Activated CD4-positive, alpha-beta memory T cell treated with anti-CD3 and anti-CD28 coated beads, Interleukin-2, amount 10 ng/mL, durations not matched to agents 7 days and 5 days (primary cell): ENCODE measurements at places on chromosomes 5 and 9. TPM values are rescaled to one million over a fixed set of nuclear protein-coding genes. Genes with fewer than 3 reads are reported as not detected.
A peak's percentile ranks its signal among the peaks of the same experiment; 100 is the strongest.

HMCN2 gene
- total RNA-seq = not detected

PCDHGC5 gene
- total RNA-seq = not detected

AHRR gene
- total RNA-seq = 23.6 TPM

C9orf153 gene
- not detected for total RNA-seq

CDH10 gene
- total RNA-seq = not detected

- DNase-seq = no peak
Measured at GRCh38 chr9:95134457-95134881, 183.0 kb downstream of the FANCC start.

GRCh38 chr5:97531549-97531948 lies 348.5 kb upstream of the RIOK2 start:
- DNase-seq = no peak

GRCh38 chr9:124741662-124742061 lies 29.4 kb downstream of the NR6A1 start:
- no peak for DNase-seq

- no peak for DNase-seq
Measured at GRCh38 chr9:87062746-87063145, 115.4 kb upstream of the GAS1 start.

DNA sequence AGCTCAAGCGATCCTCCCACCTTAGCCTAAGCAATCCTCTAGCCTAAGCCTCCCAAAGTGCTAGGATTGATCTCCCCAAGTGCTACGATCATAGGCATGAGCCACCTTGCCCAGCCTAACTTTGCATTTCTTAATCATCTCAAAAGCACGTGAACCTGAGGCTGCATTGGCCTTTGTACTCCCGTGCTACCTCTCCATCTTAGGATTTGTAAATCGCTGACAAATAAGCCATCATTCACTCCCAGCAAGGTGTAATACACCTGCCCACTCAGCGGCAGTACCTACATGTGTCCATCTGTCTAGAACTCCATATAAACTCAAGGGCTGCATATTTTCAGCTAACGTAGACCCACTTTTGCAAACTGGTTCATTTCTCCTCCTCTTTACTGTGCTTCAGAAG lies 2.8 kb downstream of the ANKH start:
- no peak for DNase-seq

DNA sequence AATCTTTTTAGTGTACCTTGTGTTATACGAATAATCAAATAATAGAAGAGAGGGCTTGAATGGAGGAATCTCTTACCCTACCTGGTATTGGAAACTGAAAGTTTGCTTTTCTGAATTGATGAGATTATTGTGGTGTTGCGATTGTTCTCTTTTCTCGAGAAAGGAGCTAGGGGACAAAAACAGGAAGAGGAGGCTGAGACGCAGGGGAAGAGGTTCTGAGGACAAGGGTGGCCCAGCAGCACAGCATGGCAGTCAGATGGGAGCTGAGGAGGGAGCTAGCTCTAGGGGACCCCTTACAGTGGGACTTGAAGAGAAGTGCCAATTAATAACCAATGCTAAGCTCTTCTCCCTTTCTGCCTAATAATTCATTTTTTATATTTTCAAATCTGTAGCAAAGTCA lies 183.3 kb upstream of the DMAC1 start:
- DNase-seq = no peak

DNA sequence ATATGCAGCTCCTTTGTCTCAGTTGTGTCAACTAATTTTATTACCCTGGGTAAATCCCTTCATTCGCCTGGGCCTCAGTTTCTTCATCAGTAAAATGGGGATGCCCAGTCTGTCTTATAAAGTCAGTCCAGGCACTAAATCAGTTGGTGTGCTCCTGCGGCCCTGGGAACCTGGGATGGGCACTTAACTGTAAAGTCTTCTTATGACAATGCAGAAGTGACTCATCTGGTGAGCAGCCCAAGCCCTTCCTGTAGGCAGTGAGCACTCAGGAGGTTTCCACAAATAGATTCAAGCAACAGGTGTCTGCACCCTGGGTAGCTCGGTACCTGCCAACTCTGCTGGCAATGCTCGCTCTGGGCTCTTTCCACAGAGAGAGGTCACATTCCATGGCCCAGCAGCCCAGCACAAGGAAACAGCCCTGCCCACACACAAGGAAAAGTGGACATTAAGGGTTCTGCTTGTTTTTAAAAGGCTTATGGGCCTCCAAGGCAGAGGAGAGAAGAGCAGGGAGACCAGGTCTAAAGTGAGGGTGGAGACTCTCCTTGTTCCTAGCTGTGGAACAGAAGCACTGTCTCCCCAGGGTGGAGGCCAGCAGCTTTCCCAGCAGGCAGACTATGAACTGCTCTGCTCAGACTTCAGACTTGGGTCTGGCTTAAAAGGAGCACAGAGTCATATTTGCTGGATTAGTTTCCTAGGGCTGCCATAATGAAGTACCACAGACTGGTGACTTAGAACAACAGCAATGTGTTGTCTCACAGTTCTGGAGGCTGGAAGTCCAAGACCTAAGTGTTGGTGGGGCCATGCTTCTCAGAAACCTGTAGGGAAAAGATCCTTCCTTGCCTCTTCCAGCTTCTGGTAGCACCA lies 89.7 kb upstream of the ADRA1B start:
- peak; percentile 36 for DNase-seq

DNA sequence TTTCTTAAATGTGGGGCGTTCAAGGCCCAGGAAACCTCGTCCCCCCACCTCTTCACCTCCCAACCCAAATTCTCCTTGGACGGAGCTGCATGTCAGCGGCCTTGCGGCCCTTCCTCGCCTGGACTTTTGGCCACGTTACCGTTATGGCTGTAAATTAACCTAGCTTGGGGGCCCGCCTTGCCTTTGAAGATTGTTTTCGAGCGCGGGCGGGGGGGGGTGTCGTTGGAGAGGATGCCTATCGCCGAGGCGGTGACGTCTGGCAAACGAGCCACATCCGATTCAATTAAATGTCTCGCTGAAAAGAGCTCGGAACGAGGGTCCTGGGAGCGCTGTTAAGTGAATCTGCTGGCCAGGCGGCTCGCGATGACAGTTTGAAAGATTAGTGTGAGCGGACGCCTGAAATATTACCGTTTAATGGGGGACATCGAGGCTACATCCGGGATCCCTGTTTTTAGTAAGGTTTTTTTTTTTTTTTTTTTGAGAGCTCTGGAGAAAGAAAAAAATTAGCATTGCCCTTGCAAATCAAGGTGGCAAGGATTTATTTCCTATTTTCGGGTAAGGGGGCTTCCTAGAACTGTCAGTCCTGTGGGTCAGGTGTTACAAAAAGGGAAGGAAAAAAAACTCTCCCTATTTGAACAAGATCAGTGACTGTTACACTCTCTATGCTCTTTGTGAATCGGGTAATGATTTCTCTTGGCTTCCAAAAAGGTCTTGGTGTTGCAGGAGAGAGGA lies 2.3 kb upstream of the NKX2-5 start:
- no peak for DNase-seq

GRCh38 chr5:54844905-54845566 lies 140.4 kb downstream of the ESM1 start:
- no peak for DNase-seq

- DNase-seq = no peak
Measured at GRCh38 chr5:169945831-169946261, 34.4 kb downstream of the INSYN2B start.

DNA sequence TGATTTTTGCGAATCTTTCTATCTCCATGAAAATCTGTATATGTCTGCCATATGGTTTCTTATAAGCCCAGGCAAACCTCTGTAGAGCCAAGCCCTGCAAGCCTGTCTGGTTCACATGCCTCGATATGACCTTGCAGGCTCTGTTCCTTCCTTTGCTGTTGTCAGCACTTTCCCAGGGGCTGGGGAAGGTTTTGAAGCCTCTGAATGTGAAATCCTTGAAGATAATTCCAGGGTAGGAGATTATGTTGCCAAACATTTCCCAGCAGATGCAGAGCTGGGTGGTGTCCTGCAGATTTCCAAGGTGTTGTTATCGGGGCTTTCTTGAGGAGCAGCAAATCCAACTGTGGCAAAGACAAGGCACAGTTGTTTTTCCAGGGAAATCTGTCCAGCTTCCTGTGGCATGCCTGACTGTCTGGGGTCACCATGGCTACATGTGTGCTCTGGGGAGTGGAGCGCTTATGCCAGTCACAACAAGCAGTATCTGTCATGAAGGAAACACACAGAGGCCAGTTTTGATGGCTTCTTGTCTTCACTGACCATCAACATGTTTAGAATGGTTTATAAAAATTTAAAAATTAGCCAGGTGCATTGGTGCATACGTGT lies 60.7 kb upstream of the RPS23 start:
- no peak for DNase-seq

- DNase-seq = no peak
Measured at GRCh38 chr5:160950311-160950710, 98.3 kb upstream of the ATP10B start.

DNA sequence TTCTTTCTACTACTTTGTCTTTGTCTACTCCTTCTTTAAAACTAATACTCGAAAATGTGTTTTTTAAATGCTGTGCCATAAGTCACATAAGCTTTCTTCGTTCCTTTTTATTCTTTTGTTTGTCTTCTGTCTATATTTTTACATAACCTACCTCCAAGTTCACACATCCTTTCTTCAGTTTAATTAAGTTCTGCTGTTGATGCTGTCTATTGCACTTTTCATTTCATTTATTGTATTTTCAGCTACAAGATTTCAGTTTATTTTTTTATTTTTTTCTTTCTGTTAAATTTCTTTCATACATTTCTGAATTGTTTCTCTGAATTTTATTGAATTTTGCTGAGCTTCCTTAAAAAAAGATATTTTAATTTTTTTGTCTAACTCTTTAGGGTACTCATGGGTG lies 878.2 kb downstream of the MAT2B start:
- no peak for DNase-seq

DNA sequence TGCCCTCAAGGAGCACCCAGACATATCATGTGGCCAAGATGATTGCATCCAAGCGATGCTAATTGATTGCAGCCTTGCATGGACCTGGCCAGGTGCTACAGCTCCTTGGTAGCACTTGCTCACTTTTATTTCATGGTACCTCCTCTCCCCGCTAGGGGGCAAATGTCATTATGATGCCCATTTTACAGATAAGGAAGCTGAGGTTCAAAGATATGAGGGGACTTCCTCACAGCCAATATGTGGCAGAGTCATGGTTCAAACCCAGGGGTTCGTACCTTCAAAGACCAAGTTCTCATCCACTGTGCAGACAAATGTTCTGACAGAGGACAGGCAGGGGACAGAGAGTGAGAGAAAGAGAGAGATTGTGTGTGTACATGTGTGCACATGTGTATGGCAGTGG lies 21.9 kb upstream of the KCNMB1 start:
- DNase-seq = peak; percentile 32

DNA sequence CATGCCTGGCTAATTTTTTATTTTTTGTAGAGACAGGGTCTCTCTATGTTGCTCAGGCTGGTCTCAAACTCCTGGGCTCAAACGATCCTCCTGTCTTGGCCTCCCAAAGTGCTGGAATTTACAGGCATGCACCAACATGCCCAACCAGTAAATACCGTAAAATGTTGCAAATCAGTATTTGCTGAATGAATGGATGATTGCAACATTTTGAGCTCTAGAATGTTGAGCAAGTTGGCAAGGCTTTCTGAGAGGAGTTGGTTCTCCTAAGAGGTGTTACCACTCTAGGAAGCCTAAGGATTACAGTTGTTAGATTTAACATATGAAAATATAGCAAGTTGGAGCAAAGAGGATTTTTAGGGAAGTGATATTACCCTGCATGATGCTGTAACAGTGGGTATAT lies 15.6 kb upstream of the DMXL1 start:
- DNase-seq = no peak

DNA sequence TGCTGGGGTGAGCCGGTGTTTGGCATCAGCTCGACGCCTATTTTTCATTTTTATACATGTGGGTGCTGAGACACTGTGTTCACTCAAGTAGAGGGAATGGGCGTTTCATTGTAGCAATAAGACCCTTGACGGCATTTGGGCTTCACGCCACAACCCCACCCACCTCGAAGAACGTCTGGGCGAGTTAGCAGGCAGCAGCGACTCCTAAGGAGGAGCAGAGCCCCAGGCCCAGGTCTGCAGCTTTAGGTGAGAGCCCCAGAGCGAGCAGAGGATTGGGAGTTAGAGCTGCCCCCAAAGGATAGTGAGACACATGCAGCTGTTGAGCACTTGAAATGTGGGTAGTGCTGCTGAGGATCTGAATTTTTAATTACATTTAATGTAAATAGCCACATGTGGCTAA lies 1.6 kb upstream of the ZFP62 start:
- DNase-seq = no peak

DNA sequence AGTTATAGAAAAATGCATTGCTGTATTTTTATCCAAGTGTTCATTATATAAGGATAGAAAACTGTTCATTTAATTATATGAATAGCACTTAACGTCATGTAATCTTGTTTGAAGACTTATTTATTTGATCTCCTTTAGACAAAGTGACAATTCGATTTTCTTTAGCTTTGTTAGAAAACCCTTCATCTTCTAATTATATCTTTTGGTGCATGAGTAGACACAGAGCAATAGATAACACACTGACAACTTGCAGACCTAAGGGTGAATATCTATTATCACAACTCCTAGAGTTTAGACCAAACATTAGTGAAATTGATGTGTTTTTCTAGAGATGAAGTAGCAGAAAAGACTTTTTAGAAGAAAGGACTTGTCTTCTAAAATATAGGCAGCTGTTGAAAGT lies 446.4 kb upstream of the SEMA6A start:
- no peak for DNase-seq

GRCh38 chr9:136533775-136534157 lies 12.1 kb downstream of the NOTCH1 start:
- DNase-seq = peak; percentile 89

GRCh38 chr9:97307091-97307490 lies 368 bp upstream of the CCDC180 start:
- no peak for DNase-seq

DNA sequence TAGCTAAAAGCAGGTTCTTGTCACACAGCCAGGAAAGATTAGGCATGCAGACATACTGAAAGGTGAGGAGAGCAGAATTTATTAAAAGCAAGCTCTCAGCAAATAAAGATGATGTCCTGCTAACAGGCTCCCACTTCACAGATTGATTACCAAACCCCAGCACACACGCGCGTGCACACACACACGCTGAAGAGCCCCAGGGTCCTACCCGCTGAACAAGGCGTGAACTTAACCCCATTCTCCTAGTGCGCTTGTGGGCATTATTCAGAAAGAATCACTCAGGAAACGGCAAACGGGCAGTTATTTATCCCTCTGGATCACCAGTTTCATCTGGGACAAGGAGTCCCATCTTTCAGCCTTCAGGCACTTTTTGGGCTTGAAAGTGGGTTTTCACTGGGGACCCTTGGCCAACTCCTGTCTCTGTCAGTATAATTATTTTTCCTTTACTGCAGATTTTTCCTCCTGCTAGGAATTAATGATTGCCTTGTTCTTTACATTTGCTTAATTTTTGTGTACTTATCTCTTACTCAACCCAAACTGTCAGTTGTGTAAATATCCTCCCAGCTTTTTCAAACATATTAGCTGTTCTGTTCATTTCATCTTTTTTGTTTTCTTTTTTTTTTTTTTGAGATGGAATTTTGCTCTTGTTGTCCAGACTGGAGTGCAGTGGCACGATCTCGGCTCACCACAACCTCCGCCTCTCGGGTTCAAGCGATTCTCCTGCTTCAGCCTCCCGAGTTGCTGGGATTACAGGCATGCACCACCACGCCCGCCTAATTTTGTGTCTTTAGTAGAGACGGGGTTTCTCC lies 92.6 kb downstream of the RIC1 start:
- DNase-seq = no peak
